GM23248 (cell line): ENCODE measurements at places on chromosomes 1 and 21. TPM values are rescaled to one million over a fixed set of nuclear protein-coding genes. Genes with fewer than 3 reads are reported as not detected.

DNA sequence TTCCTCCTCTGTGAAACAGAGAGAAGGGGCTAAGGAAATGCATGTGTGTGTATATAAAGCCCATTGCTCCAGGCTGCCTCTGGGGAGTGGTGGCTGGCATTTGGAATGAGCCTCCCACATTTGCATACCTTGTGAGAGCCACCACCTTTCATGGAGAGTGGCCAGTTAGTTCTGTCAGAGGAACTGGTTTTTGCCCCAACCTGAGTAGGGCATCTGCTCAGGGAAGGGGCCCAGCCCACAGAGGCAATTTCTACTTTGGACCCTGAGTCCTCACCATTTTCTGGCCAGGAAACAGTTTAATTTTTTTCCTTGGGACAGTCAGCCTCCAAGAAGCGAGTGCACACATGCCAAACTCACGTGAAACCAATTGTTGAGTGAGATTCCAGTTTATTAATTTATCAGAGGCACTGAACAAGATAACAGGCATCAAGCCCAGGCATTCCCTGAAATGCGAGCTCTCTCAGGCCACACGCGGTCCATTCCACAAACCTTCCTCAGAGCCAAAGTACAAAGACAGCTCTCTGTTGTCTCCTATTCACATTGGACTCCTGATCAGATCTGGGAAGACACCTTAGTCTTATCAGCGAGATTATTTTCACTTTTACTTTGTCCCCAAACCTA, 1.0 kb upstream of the SLC6A9 start:
- no peak for DNase-seq

GRCh38 chr1:13576926-13577325, 6.7 kb upstream of the PDPN start:
- no peak for DNase-seq

GRCh38 chr21:18468790-18469189, 65.2 kb upstream of the TMPRSS15 start:
- no peak for DNase-seq

DNA sequence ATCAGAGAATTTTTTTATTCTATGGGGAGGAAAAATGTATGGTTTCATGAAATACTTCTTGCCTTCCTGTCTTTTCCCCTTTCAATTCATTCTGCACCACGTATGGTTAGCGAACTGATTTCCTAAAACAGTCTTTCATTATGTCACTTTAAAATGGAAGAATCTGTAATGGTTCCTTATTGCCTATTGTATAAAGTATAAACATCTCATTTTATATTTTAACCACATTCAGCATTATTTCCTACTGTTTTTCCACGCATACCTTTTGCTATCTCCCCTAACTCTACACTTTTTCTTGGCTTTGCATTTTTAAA, 232.3 kb upstream of the B3GALT2 start:
- no peak for DNase-seq

GRCh38 chr1:151992303-151993083, 1.2 kb downstream of the S100A10 start:
- peak; percentile 99 for DNase-seq

- no peak for DNase-seq
These were observed 55.9 kb downstream of the CLIC4 start for GRCh38 chr1:24801176-24801575.

DNA sequence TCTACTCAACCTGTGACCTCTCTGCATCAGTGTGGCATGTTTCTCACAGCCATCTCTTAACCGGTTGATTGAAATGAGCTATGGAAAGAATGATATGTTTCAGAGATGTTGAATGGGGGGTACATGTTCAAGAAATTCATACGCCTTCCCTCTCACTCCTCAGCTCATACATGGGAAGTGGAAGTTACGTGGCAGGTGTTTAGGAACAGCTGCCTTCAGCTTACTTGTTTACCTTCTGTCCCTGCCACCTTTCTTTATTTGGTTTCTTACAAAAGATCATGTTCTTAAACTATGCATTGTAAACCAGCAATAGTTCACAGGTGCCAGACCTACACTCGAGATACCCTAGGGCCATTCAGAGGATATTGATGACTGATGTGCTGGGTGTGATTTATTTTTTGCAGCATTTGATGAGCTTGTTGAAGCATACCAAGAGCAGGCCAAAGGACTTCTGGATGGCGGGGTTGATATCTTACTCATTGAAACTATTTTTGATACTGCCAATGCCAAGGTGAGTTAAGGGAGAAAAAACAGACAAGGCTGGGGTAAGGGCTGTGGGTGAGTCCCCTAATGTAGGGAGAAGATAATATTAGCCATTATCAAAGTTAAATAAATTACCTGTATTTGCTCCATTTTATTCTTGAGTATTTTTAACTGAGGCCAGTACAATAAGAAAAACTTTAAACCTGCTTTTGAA, 17.4 kb downstream of the MTR start:
- no peak for DNase-seq

DNA sequence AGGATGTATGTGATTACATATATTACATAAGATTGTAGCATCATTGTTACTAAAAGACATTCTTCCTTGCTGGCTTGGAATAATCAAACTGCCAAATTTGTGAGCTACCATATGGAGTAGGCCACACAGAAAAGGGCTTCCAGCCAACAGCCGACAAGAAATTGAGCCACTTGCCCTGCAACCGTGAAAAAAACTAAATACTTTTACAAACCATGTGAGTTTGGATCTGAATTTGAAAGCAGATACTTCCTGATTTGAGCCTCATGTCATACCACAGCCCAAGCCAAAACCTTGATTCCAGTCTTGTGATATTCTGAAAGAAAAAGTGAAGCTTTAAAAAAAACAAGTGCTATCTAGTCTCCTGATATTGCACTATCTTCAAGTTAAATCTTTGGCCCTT, 55.6 kb upstream of the PRMT6 start:
- DNase-seq = no peak

GRCh38 chr1:247335882-247336281, 4.2 kb upstream of the ZNF496 start:
- DNase-seq = no peak

DNA sequence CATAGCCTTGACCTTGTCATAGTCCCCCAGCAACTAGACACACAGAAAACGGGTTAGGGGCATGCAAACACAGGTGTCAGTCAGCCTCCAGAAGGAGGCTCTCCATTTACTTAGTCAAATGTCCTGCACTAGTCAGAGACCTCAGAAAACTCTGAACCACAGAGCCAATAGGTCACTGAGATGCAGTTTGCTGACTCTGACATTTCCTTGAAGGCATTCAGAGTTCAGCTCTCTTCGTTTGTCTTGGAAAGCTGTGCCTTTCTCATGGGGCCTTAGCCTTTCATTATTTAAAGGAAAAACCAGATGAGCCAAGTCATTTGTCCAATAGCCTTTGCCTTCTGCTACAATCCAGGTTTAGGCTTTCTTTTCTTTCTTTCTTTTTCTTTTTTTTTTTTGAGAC, 3.5 kb downstream of the OLFML2B start:
- no peak for DNase-seq

- DNase-seq = no peak
These were observed 702.8 kb downstream of the PTPRU start for GRCh38 chr1:29939079-29939478.

DNA sequence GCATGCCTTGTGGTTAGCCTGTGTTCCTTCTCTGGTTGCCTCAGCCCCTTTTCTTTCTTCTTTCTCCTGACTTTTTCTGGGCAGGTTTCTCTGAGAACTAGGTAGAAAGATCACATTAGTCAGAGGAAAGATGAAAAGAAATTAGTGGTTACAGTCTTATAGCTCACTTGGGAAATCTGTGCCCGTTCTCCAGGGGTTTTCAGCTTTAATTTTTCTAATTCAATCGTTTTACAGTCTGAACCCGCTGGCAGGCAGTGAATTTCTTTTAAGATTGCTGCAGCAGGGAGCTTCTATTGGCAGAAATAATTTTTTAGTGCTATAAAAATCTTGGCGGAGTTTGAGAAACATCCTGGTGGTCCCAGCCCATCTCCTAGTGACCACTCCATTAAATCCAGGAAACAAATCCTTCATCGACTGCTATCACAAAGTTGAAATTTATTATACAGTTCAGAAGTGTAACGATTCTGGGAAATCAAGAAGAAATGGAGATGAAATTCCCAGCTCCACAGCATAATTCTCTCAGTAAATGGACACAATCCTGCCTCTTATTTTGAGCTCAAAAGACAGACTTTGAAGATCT, 113.1 kb downstream of the PCP4 start:
- DNase-seq = no peak

GRCh38 chr21:37758982-37759381, 157.3 kb downstream of the KCNJ6 start:
- DNase-seq = peak; percentile 68

DNA sequence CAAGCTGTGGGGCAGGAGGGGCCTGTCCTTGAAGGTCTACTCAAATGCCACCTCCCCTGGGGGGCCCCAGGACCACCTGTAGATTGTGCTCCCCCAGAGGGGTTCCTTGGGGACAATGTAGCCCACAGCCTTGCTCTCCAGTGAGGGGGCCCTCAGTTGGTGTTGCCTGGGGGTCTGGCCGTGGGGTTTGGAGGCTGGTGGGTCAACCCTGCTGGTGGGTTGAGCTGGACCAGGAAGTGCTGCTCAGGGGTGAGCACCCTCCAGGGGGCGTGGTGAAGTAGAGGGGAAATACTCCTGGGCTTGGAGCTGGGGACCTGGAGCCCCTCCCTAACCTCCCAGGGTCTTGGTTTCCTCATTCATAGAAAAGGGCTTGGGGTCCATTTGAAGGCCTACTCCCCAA, 143.6 kb upstream of the WNT4 start:
- no peak for DNase-seq

GRCh38 chr1:229716069-229716468, 90.0 kb downstream of the URB2 start:
- DNase-seq = no peak

DNA sequence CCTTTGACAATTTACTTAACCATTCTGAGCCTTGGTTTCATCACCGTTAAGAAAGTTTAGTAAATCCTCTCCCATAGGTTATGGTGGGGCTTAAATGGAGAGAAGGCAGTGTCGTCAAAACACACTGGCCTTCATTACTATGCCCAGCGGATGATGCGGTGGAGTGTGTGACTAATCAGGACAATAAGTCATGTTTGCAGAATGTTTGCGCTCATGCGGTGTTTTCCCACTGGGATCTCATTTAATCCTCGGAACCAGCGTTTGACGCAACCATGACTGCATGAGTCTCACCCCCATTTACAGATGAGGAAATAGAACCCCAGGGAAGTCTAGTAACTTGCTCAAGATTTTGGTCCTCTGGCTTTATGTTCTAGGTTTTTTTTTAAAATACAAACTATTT, 17.5 kb downstream of the SLC26A9 start:
- DNase-seq = peak; percentile 96

DNA sequence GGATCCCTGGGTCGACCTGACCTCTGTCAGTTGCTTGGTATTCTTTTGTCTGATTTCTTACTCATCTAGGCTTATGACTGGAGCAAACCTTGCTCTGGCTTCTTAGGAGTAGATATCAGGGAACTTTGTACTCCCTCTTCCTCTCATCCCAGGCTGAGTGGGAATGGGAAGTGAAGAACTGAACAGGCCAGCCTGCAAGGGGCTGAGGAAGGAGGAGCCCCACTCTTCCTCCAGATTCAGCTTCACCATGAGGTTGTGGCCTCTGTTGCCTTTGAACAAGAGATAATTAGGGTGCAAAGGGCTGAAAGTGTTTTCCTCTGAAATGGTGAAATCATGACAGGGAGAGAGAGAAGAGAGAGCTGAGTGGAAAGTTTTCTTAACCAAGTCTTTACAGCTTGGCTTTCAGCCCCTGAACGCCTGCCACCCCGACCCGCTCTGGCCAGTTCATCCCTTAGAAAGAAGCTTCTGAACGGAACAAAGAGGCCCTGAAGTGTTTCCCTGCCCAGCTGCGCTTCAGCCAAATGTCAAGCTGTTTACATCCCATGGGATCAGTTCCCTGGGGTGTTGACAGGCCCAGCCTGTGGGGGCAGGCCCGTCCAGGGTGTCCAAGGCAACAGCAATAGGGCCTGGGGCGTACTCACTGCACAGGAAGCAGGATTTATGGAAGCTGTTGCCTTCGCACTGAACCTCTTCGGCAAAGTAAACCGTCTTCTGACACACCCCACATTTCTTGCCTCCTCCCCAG, 11.2 kb downstream of the CSRP1 start:
- DNase-seq = peak; percentile 58

GRCh38 chr1:89615676-89616598, 17.0 kb upstream of the LRRC8C start:
- peak; percentile 17 for DNase-seq

- DNase-seq = no peak
These were observed 77.0 kb downstream of the CAMK2N1 start for GRCh38 chr1:20409012-20409411.

DNA sequence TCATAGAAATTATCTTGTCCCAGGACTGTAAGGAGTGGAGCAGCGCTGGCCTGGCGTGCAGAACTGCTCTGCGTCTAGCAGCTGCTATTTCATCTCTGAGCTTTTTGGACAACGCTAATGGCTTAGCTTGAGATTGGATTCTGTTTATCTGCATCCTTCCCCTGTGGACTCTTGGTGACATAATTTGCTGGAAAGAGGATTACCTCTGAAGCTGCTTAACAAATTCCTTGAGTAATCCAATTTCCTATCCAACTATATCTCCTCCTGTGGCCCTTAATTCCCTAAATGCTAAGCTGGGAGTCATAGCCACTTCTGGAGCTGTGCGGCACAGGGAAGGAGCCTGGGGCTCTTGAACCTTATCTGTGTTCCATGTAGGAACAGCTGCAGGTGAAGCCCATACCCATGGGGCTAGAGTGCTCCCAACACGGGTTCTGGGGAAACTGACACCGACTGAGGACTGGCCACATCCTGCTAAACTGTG, 43.2 kb downstream of the IL6R start:
- no peak for DNase-seq

DNA sequence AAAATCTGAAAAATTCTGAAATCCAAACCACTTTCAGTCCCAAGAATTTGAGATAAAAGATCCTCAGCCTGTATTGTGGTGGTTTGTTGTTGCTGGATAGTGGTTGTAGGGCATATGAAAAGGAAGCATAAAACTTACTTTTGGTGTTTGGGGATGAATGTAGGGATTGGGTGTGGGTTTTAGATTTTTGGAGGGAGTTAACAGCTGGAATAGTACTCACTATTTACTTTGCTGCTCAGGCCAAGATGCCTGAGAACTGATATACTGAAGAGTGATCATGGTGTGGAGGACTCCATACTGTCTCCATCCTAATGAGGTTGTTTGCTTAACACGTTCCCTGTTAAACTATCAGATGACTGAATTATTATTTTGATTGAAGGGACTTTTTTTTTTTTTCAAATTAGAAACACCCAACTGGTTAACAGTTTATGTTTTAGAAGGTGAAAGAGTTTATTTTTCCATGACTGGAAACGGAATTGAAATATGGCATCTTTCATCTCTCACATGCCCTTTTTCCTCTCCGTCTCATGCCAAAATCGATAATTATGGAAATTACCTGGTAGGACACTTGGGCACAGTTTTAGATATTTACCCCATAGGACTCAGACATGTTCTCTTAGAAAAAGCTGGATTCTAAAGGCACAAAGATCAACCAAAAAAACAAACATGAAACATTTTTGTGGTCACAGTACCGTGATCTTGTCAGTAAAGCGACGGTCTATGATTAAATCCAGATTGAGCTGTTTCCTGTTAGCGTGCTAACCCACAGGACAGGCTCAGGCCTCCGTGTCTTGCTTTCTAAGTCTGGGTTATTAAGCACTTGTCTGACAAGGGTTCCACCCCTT, 37.3 kb downstream of the RGL1 start:
- peak; percentile 96 for DNase-seq

GRCh38 chr1:203572134-203572625, 54.5 kb upstream of the ATP2B4 start:
- DNase-seq = no peak

The SLC9C2 gene
- total RNA-seq = not detected in 2 replicates

The ST6GALNAC5 gene
- 12.1 and 12.2 TPM in 2 replicates for total RNA-seq

The PGM1 gene
- total RNA-seq = 118 and 128 TPM in 2 replicates

The PLD5 gene
- total RNA-seq = 1.5 TPM in 1 of 2 replicates, not detected in the other

The TMEM269 gene
- not detected in 2 replicates for total RNA-seq
